ENCODE measurements at places on chromosomes 3 and 15.

DNA sequence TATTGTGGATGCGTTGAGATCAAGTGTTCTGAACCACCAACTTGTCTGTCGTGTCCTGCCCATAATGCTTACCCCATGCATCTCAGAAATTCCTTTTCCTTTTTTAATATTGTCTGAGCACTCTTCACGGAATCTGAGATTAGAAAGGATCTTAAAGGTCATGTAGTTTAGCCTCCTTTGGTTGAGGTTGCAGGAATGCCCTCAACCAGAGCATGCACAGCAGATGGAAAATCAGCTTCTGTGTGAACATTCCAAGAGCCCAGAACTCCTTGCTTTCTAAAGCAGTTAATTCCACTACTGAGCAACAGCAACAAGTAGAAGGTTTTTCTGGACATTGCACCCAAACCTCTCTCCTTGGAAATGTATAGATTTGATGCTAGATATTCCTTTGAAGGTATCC, 153.7 kb downstream of the TPRG1 start:
- DNase-seq: no peak

DNA sequence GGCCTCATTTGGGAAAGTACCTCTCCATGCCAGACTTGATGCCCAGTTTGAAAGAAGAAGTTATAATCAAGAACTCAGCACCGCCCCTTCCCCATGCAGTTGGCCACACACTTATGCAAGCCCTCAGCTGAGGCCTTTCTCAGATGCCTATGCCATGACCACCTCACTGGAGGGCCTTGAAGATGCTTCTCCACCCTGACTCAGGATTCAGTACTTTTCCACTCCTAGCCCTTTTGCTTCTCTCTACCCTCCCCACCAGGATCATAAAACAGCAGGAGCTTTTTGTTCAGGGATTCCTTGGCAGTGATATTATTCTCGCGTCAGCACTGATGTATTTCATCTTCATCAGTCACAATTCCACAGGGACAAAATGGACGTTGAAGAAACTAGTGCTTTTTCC, 313.5 kb downstream of the PYDC2 start:
- no peak for DNase-seq

- no peak for DNase-seq
These were observed 261.1 kb upstream of the IL12A start for GRCh38 chr3:159727506-159727905.

- no peak for DNase-seq
These were observed 32.9 kb upstream of the PIK3R4 start for GRCh38 chr3:130779486-130779885.

DNA sequence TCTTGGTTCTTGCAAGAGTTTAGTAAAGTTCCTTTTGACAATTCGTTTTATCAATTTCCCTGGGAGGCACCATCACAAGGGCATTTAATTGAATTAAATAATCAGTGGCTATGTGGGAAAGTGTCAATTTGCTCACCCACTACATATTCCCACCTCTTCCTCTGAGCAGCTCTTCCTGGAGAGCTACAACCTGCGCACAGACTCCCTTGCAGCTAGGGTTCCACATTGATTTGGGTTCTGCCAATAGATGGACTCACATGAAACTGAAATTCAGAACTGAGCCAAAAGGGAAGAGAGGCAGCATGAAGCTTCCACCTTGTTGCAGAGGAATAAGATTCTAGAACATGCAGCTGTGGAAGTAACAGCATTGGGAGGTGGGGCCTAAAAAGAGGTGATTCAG, 94.8 kb downstream of the TLE3 start:
- no peak for DNase-seq

DNA sequence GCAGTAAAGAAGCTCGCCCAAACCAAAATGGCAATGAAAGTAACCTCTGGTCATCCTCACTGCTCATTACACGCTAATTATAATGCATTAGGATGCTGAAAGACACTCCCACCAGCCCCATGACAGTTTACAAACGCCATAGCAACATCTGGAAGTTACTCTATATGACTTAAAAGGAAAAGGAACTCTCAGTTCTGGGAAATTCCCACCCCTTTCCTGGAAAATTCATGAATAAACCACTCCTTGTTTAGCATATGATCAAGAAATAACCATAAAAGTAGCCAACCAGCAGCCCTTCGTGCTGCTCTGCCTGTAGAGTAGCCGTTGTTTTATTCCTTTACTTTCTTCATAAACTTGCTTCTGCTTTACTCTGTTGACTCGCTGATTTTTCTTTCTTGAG, 164.6 kb downstream of the SMAD6 start:
- no peak for DNase-seq

DNA sequence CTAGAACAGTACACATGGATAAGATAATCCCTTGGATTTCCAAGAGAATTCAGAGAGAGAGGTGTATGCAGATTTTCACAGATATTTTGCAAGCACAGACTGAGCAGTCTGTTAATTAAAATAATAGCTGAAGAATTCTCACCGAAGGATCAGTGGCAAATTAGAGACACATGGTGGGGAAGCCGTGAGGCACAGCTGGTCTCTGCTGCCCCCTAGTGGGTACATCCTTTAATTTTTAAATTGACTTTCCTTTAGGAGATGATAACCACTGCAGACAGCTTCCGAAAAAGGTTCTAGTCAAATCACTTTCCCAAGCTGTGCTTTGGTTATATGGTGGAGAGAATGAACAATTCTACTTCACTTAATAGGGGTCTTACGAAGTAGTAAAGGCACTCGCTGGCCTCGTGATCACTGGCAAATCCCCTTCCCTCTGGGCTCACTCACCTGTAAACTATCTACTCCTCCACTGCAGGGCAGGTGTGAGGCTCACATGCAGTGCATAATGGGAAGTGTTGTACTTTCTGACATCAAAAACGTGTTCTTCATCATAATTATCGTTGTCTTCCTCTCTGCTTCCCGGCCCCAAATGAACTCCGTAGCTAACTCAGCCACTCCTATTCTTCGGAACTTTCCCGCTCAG, 19.5 kb downstream of the MESD start:
- peak; percentile 63 for DNase-seq

GRCh38 chr15:92091155-92091734, 237.7 kb downstream of the SLCO3A1 start:
- peak; percentile 68 for DNase-seq

GRCh38 chr15:82750831-82751180, 41.1 kb upstream of the AP3B2 start:
- DNase-seq: peak; percentile 30

- no peak for DNase-seq
These were observed 23.9 kb upstream of the SLC12A8 start for GRCh38 chr3:125236331-125236903.

DNA sequence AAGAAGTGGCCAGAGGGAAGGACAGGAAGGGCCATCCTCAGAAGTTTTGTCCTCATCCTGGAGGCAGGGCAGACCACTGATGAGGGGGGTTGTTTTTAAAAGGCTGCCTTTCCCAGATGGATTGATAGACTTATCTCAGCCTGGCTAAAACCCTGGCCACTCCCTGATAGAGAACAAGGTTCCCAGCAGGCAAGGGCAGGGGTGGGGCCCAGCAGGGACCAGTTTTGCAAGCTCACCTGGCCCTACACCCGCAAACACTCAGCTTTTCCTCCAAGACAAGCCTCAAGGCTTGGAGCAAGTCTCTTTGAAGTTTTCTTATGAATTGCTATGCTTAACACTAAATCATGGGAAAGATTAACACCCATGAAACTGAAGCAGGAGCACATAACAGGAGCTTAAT, 9.1 kb downstream of the LIPC start:
- DNase-seq: peak; percentile 88

DNA sequence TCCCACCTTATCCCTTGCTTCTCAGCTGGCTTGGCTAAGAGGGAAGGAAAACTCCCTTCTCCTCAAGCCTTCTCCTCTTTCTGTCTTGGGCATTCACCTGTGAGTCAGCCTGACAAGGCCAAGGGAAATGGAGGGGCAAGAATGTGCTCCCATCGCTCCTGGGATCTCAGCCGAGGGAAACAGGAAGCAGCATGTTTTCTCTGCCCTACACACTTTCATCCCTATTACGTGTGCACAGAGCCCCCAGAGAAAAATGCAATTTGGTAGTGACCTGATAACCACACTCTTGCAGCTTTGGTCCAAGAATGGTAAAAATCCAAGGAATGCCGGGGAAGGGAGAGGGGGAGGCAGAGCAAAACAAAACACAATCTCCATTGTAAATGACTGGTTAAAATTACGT, 32.9 kb upstream of the MTMR10 start:
- peak; percentile 40 for DNase-seq

DNA sequence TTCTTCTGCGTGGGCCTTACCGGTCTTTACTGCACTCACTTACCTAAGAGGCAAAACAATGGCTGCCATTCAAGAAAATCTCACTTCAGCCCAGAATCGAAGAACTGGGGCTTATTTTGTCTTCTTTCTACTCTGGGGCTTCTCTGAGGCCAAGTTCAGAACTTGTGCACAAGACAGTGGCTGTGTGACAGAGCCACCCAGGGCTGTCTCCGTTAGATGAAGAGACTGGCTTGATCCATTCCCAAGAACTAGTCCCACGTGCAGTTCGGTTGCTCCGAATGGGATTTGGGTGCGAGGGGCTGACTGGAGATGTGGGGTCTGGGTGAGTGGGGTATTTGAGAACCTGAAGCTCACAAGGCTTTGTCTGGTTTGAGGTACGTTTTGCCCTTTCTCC, 795 bp upstream of the TCF12 start:
- DNase-seq: no peak

DNA sequence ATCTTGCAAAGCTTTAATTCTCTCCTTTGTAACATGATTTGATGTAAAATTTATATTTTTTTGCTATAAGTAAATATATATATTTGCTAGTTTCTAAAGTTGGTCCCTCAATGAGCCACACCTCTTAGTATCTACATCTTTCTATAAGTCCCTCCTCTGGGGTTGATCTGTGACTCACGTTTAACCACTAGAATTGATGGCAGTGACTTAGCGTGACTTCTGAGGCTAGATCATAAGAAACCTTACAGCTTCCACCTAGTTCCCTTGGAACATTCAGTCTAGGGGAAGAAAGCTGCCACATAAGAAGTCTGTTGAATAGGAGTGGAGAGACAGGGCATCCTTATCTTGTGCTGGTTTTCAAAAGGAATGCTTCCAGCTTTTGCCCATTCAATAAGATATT, 56.6 kb upstream of the TNIK start:
- no peak for DNase-seq

- DNase-seq: no peak
These were observed 4.5 kb downstream of the EIF4A2 start for GRCh38 chr3:186787642-186788481.
